ENCODE measurements at places on chromosomes 6 and 20.
A peak's percentile ranks its signal among the peaks of the same experiment; 100 is the strongest.

GRCh38 chr6:128171182-128171581 is 270.3 kb upstream of the THEMIS start:
- no peak for DNase-seq

DNA sequence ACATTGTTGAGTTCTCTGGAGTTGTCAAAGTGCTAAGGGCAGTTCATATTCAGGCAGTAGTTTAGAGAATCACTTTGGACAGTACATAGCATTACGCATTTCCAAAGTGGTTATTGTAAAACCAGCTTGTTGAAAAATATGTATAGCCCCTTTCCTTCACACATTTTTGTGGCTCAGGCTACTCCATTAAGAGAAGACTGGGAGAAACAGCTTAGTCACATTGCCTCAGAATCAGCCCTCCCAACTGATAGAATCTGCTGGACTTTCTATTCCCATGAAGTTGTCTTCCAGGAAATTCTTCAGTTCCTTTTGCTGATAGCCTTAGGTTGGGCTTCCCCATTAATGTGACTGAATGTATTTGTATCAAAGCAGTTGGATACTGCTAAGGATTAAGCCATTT is 39.5 kb upstream of the HDGFL1 start:
- DNase-seq = no peak

DNA sequence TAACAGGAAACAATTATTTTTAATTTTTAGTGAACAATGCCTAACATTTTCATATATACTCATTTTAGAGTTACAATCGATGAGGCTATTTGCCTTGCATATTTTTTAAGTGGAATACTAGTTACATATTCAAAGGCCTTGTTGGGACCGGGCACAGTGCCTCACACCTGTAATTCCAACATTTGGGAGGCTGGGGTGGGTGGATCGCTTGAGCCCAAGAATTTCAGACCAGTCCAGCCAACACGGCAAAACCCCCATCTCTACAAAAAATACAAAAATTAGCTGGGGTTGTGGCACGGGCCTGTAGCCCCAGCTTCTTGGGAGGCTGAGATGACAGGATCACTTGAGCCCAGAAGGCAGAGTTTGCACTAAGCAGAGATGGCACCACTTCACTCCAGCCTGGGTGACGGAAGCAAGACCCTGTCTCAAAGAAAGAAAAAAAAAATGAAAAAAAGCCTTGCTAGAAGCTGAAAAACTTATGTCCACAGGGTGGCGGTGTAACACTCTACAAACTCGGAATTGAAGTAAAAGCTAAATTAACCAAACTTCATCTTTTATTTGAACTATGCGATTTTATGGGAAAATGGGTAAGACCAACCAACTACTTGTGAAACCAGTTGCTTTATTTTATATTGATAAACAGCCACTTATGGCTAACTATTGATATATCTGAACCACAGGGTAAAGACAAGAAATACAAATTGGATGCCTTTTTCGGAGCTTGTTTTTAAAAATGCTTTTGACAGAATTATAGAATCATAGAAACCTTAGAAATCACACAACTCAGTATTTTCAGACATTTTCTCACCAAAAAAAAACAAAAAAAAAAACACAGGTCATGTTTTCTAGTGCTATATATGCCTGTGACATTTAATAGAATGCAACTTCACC is 24.1 kb upstream of the ROS1 start:
- DNase-seq = peak; percentile 60

DNA sequence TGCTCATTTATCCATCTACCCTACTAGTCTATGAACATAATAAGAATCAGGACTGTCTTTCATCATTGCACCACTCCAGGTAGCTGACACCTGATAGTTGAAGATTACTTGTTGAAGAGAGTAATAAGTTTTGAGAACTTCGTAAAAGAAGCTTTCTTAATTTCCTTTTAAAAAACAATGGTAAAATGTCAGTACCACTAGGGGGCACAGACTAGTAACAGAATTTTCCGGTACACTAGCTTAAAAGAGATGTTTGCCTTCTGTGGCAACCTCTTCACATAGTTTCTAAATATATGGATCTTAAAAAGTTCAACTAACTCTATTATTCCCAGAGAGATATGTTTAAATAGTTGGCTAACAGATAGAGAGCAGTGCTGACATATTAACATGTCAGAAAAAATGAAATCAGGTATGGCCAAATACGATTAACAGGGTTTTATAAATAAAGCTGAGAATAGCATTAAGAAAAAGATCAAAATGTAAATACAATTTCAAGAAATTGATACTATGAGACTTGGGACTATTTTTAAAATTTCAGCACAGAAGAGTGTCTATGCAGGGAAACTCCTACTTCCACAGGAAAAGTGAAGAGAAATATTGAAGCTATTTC is 5.4 kb upstream of the KCNQ5 start:
- no peak for DNase-seq

- no peak for DNase-seq
Observed at GRCh38 chr20:4869290-4870193, 131.8 kb downstream of the SLC23A2 start.

DNA sequence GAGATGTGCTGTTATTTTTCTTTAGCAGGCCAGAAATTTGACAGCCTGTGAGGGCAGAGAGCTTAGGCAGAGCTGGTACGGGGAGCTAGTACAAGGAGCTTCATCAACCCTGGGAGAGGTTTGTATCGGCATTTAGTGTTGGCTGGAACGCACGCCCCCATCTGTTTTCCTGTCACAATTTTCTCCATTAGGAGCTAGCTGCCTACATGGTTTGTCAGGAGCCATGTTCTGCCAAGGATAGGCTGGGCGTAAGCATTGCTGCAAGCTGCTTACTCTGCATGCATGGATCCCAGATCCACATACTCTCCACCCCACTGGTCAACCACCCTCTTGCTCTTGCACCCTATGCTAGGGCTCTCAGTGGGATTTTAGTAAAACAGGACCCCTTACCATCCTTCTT is 449.0 kb upstream of the CHD6 start:
- no peak for DNase-seq

DNA sequence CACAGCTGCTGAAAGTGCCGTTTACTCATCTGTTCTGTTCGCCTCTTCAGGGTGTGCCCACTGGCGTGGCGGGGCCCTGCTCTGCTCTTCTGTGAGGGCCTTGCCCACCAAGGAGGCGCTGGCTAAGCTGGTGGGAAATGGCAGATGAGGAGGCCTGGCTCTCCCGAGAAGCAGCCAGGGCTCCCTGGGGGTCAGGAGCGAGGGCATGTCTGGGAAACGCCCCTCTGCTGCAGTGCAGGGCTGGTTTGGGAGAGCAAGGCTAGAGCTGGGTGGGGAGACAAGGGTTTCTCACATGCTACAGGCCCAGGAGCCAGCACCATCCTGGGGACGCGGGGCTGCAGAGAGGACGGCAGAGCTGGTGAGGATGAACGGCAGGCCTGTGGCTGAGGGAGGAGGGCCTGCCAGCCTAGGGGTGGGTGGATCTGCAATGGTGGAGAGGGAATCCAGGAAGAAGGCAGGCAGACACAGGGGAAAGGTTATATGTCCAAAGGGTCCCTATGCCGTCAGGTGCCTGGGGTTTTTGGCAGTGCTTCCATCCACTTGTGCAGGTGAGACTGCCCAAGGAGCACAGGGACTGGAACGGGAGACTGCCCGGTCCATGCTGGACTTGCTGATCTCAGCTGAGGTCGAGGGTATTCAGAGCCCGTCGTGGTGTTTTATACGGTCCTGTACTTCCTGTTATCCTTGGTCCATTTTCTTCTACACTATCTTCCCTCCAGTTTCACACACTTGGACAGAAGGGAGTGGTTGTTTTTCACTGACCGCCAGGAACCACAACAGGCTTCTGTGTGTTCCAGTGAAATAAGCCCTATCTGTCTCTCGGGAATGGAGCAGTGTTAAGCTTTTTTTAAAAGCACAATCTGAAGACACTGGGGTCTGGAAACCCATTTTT is 119.2 kb downstream of the SYCP2 start:
- no peak for DNase-seq

DNA sequence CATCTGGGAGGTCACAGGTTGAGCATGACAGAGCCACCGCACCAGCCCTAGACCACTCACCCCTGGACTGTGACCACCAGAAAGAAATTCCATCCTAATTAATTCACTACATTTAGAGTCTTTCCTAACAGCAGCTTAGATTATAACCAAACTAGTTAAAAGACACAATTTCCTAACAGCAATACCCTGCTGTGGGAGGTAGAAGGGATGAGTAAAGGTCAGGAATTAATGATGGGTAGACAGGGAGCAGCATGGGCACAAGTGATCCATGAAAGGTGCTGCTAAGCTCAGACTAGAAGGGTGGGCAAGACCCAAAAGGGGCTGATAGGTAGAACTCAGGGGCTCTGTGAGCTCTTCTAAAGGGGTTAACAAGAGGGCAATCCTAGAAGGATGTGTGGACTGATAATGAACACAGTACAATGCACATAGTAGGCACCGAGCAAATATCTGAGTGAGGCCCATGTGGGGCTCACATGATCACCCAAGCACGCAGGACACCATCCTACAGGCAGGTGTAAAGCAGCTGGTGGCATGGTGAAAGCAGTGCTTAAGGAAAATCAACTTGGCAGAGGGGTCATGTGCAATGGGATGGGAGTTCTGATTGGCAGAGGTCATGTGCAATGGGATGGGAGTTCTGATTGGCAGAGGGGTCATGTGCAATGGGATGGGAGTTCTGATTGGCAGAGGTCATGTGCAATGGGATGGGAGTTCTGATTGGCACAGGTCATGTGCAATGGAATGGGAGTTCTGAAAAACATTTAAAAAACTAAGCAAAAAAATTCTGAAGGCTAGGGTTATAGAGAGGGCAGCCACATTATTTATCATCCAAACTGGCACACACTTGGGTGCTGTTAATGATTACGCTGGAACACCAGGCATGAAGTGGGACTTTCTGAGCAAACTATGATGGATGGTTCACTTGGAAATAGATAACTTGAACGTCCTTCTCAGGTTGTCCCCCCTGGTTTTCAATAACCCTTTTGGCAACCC is 188.2 kb upstream of the FOXQ1 start:
- DNase-seq = no peak

- no peak for DNase-seq
Observed at GRCh38 chr20:62660240-62660615, 17.9 kb downstream of the SLCO4A1 start.

GRCh38 chr6:39840781-39841180 is 48.6 kb downstream of the DAAM2 start:
- no peak for DNase-seq

DNA sequence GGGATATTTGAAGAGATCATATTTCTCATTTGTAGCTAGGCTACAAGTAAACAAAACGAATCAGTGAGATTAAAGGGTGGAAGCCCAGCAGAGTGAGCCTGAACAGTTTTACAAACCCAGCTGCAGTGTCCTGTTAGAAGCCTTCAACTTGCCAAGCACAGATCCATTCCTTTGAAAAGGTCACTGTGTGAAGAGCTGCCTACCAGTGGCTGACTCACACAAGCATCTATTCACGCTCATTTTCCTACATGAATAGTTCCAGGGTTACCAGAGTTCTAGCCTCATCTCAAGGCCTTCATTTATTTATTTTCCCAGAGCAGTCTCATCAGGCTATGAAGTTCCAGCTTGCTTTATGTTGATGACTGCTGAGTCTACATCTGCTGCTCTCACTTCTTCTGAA is 25.7 kb upstream of the MLIP start:
- no peak for DNase-seq

- DNase-seq = no peak
Observed at GRCh38 chr20:3898639-3899038, 9.5 kb downstream of the PANK2 start.

DNA sequence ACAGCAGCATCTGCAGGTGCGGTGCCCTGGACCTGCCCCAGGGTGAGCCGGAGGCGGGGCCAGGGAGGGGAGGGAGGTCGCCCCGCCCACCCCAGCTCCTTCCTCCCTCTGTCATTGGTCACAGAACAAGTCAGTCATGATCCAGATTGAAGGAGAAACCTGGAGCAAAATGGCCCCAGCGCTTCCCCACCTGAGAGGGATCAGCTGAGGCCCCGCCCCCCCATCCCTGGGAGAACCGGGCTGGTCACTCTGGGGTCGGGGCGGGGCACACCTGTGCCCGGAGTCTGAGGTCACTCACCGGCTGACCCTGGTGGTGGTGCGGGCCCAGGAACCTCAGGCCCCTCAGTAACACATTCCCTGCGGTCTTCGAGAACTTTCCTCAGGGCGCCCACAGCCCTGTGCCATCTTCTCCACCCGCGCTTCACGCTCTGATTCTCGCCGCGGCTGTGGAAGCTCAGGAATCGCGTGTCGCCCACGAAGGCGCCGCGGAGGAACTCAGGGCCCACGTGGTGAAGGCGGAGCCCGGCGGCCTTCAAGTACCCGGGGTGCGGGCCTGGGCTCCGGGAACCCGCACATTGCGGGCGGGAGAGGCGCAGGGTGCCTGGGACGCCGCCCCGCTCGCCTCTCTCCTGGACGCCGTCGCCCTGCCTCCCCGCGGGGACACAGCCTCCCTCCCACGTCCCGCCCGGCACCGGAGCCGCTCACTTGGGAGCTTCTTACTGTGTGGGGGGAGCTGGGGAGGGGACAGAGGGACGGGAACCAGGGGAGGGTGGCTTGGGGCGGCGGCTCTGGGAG is 36.4 kb upstream of the HLA-C start:
- DNase-seq = peak; percentile 25

GRCh38 chr6:169190144-169190584 is 63.5 kb downstream of the THBS2 start:
- no peak for DNase-seq

DNA sequence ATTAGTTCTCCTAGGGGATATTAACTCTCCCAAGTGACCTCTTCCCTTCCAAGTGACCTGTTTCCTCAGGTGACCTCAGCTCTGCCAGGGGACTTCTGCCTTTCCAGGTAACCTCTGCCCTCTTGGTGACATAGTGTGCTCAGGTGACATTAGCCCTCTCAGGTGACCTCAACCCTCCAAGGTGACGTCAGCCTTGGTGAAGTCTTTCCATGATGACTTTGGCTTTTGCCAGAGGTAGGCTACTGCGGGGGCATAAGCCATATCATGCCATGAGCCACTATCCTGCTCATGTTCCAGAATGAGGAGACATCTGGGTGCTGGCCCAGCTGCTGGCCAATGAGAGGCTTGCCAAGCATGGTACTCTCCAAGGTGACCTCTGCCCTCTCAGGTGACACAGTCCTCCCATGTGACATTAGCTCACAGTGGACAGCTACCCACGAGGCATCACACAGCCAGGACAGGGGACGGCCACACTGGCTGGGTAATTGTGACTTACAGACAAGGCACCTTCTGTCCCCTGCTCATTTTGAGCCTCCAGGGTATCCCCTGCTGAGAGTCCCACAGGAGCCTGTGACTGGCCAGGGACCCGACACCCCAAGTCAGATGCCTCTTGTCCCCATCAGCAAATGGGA is 31.1 kb downstream of the UBD start:
- no peak for DNase-seq

- no peak for DNase-seq
Observed at GRCh38 chr20:18005170-18005989, 36.6 kb downstream of the MGME1 start.

- no peak for DNase-seq
Observed at GRCh38 chr20:50625986-50626677, 65.2 kb downstream of the RIPOR3 start.

All from T-helper 1 cell (primary cell).